Fibroblast of villous mesenchyme (primary cell): ENCODE measurements at places on chromosomes 11 and 22. TPM values are rescaled to one million over a fixed set of nuclear protein-coding genes. Genes with fewer than 3 reads are reported as not detected.

The PRR14L gene
- 22.2 and 30.2 TPM in 2 replicates for total RNA-seq

- DNase-seq: no peak
Observed at GRCh38 chr11:77842441-77843121, 21.6 kb downstream of the AAMDC start.

DNA sequence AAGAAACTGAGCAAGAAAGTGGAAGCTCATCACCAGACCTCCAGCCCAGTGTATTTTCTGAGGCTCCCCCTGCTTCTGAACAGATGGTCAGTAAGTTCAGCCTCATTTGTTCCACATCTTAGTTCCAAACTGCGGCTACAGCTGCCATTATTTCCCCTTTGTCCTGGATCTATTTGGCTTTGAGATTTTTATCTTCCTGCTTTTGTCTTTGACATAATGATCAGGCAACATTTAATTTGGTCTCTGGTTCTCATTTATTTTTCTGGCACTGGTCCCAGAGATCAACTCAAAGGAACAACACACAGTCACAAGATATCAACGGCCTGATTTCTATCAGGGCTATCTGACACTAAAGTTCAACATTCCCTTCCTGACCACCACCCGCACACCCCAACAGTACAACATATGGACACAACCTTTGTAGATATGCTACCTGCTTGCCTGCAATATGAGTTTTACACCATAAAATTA, 137.5 kb downstream of the FAM76B start:
- DNase-seq: peak; percentile 4

DNA sequence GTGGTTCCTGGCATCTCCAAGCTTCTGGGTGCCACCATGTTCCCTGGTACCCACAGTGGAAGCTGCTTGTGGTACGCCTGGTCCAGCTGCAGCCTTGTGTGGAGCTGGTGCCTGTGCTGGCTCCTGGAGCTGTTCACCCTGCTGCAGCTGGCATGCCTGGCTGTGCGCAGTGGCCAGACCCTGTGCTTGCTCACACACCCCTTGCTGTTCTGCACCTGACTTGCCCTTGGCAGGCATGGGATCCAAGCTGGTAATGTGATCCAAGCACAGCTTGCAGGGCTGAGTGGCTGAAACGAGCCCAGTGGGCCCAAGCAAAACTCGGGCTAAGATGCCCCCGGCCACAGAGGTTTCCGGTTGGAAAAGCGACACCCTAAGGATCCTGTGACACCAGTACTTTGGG, 104.7 kb upstream of the CLMP start:
- DNase-seq: no peak

The OR8K1 gene
- not detected in 2 replicates for total RNA-seq

- peak; percentile 97 for DNase-seq
Observed at GRCh38 chr11:12159351-12160099, 49.1 kb downstream of the MICAL2 start.

GRCh38 chr11:76674517-76675400, 4.2 kb upstream of the LRRC32 start:
- no peak for DNase-seq

The DCPS gene
- 10.4 and 12.9 TPM in 2 replicates for total RNA-seq

DNA sequence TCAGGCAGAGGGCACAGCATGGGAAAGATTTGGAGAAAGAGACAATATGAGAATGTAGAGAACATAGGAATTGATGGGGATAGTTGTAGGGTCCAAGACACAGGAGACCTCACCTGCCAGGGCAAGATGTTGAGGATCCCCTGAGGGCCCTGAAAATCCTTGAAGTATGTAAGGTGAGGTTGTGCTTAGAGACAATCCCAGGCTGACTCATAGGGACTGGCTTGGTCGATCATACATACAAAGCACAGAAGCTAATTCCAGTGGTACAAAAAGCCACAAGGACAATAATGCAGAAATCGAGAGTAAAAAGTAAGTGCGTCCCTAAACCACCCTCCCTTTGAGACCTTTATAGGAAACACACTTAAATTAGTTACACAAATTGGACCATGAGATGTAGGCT, 468.2 kb downstream of the MIAT start:
- no peak for DNase-seq

- no peak for DNase-seq
Observed at GRCh38 chr22:27711012-27711411, 90.5 kb downstream of the MN1 start.

The AIFM3 gene
- 0.32 and 0.43 TPM in 2 replicates for total RNA-seq

- DNase-seq: peak; percentile 19
Observed at GRCh38 chr22:27317096-27317495, 484.5 kb downstream of the MN1 start.

DNA sequence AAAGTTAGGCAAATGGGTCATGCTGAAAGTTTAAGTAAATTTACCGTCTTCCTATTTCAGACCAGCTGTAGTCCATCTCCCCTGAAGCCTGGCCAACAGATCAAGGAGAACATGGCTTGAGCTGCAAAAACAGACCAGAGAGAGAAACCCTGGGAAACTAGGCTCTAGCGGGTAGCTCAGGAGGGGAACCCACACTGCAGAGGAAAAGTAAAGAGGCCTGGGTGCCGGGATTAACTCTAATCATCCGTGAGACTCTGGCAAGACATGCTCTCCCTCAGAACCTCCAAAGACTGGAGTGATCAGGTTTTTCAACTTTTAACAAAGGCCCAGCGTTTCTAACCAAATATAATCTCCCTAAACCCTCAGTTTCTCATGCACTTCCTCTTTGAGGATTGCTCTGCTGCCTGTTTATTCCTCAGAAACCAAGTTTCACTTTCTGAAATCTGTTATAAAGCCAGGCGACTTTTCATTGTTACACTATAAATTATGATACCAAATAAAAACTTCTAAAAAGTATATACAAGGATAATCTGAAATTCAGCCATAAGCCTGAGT, 67.5 kb downstream of the GAB2 start:
- peak; percentile 73 for DNase-seq
